EL (cell line): ENCODE measurements at places on chromosomes 7 and 10.
A peak's percentile ranks its signal among the peaks of the same experiment; 100 is the strongest.

GRCh38 chr10:13848520-13849445 lies 262.0 kb downstream of the PRPF18 start:
- DNase-seq = no peak

DNA sequence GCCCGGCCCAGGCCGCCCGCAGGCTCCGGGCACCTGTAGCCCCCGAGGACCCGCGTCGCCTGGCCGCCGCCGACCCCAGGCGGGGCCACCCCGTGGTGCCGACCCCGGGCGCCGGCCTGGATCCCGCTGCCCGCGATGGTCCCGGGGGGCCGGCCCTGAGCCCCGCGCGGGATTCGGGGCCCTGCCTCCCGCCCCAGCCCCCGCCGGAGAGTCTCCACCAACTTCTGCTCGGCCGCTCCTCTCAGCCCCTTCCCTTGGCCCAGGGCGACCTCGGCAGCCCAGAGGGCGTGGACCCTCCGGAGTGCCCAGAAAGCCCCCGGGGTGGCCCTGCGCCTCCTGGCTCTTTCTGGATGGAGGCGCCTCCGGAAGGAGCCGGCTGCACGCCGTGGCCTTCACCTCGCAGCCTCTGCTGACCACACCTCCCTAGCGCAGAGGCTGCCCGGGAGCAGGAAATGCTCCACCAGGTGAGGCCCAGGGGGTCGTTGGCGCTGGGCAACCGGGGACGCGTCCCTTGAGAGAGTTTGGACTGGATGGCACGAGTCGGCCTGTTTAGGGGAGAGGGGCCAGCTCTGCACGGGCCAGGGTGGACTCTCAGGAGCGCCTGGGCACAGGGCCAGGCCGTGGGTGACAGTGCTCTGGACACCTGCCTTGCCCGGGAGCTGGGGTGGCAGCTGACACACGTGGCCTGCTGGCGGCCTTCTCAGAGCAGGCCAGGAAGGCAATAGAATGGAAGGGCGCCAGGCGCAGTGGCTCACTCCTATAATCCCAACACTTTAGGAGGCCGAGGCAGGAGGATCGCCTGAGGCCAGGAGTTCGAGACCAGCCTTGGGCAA lies 529 bp downstream of the ZNF853 start:
- DNase-seq = no peak

- peak; percentile 1 for DNase-seq
Measured at GRCh38 chr7:104074529-104074928, 85.1 kb upstream of the RELN start.

DNA sequence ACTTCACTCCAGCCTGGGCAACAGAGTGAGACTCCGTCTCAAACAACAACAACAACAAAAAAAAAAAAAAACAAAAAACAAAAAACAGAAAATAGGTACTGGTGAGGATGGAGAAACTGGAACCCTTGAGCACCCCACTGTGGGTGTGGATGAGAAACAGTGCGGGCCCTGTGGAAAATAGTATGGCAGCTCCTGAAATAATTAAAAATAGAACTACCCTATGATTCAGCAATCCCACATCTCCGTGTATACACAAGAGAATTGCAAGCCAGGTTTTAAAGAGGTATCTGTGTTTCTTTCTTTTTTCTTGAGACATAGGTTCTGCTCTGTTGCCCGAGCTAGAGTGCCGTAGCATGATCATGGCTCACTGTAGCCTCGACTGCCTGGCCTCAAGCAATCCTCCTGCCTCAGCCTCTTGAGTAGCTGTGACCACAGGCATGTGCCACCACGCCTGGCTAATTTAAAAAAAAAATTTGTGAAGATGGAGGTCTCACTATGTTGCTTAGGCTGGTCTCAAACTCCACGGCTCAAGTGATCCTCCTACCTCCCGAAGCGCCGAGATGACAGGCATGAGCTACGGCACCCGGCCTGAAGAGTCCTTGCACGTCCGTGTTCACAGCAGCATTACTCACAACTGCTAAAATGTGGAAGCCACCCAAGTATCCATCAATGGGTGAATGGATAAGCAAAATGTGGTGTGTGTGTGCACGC lies 39.5 kb downstream of the EBF3 start:
- no peak for DNase-seq

GRCh38 chr7:151722533-151722932 lies 154.4 kb downstream of the PRKAG2 start:
- DNase-seq = no peak

GRCh38 chr7:2510909-2511768 lies 8.4 kb upstream of the LFNG start:
- DNase-seq = no peak

GRCh38 chr10:85635650-85636049 lies 730.9 kb downstream of the GRID1 start:
- no peak for DNase-seq

- DNase-seq = no peak
Measured at GRCh38 chr7:149427096-149427680, 33.7 kb downstream of the ZNF777 start.

DNA sequence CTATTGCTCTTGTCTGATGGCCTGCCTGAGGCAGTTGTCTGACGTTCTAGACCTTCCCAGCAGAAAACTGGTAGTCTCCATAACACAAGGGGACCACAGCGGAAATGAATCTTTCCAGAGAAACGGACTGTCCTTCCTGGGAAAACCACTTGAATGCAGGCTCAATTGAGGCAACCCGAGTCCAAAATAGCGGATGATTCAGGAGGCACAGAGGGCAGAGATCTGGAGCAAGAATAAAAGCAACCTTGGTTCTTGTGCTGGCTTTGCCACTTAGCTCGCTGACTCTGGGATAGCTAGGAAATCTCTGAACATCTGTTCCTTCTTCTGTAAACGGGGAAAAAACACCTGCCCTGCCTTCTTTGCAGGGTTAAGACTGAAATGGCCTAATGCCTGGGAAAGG lies 178.8 kb downstream of the NEURL1 start:
- DNase-seq = no peak

- DNase-seq = peak; percentile 76
Measured at GRCh38 chr7:131370523-131370968, 42.9 kb downstream of the MKLN1 start.

DNA sequence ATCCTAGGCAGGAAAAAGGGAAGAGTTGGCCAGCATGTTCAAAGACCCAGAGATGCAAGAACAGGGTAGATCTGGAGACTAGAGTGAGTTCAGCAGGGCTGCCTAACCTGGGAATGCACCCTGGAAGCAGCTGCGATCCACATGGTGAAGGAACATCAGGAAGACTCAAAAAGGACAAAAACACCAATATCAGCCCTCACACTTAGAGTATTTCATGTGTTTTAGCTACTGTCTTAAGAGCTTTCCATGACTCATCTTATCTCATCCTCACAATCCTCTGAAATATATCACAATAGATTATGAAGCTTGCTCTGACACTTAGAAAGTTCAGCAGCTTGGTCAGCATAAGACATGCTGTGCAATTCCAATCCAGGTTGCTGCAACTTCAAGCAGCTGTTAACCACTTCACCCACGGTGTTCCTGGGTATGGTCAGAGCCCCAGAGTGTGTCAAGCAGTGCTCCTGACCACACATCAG lies 380.9 kb downstream of the PARD3 start:
- peak; percentile 70 for DNase-seq

- no peak for DNase-seq
Measured at GRCh38 chr7:120720317-120720716, 137.6 kb downstream of the TSPAN12 start.

- no peak for DNase-seq
Measured at GRCh38 chr10:85674851-85675250, 691.7 kb downstream of the GRID1 start.

DNA sequence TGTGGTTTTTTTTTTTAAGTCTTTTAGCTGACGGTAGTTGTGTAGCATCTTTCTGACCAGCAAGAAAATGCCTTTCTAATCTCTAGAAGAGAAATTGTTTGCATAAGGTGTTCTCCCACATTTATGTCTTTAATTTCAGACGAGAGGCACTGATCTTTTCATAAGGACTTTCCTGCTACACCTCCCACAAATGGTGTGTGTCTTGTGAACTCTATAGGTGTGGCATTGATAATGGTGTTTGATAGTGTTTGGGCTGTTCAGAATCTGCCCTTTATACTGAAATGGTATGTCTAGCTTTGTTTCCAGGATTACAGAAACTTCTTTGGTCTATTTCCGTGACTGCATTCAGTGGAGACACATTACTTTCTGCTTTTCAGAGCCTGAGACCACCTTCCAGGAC lies 21.6 kb upstream of the ATXN7L1 start:
- no peak for DNase-seq

- DNase-seq = peak; percentile 54
Measured at GRCh38 chr7:128030654-128031611, at the start of gene LRRC4. Gene LRRC4 (minus strand): TSS chr7:128031437. CDS start chr7:128030640, 797 bp downstream.

- DNase-seq = peak; percentile 87
Measured at GRCh38 chr10:97497572-97498075, 598 bp downstream of the MMS19 start.

- DNase-seq = no peak
Measured at GRCh38 chr10:3936422-3937040, 151.5 kb upstream of the KLF6 start.

- no peak for DNase-seq
Measured at GRCh38 chr10:122915700-122916099, 5.3 kb downstream of the FAM24A start.

- DNase-seq = no peak
Measured at GRCh38 chr10:21082206-21082605, 185.1 kb upstream of the NEBL start.

- DNase-seq = no peak
Measured at GRCh38 chr10:104308439-104308903, 29.8 kb downstream of the ITPRIP start.
